NCI-H2081 (cell line): ENCODE measurements at places on chromosomes 11 and 22.

GRCh38 chr22:47736186-47737034 is 974.0 kb downstream of the TBC1D22A start:
- no peak for DNase-seq

- DNase-seq, result no peak
These were observed 235.2 kb upstream of the B3GAT1 start for GRCh38 chr11:134647066-134647743.

DNA sequence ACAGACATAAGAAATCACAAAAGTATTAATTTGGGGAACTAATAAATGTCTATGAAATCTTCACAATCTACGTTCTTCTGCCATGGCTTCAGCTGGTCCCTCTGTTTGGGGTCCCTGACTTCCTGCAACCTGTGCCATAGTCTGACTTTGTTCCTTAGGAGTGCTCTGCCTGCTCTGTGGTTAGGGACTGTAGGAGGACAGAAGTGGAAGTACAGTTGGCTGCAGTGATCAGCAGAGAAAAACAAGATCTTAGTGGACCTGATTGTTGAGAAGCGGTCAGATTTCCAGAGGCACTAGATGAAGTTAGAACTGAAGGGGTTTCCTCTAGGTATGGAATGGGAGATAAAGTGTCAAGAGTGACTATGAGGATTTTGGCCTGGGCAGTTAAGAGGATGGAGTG is 80.6 kb downstream of the PPP6R3 start:
- DNase-seq, result no peak

GRCh38 chr11:67652965-67653845 is 2.7 kb upstream of the ACY3 start:
- DNase-seq, result no peak

GRCh38 chr22:21632237-21632895 is at the start of gene CCDC116:
Gene CCDC116 (plus strand): TSS chr22:21632760. CDS start chr22:21633182, 422 bp downstream.
- no peak for DNase-seq

DNA sequence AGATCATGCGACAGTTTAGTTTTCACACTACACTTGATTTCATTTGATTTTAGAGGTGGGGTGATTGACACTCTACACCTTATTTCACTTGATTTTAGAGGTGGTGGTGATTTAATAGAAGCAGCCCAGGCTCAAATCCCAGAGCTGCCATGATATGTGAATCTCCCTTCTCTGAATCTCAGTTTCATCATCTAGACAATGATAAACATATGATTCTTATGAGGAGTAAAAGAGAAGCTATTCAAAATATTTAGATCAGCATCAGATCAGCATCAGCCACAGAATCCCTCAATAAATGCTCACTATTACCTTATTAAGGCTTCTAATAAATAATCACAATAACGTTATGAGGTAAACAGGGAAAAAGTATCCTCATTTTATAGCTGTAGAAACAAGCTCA is 98.8 kb downstream of the MSANTD4 start:
- no peak for DNase-seq

GRCh38 chr11:118703563-118704106 is 24.2 kb upstream of the TREH start:
- no peak for DNase-seq

DNA sequence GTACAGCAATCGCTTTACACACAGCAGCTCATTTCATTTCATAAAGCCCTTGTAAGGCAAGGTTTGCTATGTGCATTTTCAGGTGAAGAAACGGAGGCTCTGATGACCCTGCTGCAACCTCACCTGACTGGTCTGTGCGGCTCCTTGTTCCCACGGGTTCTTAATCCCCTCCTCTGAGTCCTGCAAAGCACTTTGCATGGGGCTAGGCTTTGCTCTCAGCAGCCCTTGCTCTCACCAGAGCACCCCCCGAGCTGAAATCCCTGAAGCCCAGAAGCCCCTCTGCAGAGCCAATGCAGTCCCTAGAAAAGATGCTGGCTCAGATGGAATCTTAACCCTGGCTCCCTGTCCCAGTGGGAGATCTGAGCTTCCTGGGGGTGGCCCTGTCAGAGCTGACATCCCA is 11.0 kb upstream of the APOL6 start:
- no peak for DNase-seq

GRCh38 chr11:79050786-79051185 is 390.0 kb downstream of the TENM4 start:
- DNase-seq, result no peak

DNA sequence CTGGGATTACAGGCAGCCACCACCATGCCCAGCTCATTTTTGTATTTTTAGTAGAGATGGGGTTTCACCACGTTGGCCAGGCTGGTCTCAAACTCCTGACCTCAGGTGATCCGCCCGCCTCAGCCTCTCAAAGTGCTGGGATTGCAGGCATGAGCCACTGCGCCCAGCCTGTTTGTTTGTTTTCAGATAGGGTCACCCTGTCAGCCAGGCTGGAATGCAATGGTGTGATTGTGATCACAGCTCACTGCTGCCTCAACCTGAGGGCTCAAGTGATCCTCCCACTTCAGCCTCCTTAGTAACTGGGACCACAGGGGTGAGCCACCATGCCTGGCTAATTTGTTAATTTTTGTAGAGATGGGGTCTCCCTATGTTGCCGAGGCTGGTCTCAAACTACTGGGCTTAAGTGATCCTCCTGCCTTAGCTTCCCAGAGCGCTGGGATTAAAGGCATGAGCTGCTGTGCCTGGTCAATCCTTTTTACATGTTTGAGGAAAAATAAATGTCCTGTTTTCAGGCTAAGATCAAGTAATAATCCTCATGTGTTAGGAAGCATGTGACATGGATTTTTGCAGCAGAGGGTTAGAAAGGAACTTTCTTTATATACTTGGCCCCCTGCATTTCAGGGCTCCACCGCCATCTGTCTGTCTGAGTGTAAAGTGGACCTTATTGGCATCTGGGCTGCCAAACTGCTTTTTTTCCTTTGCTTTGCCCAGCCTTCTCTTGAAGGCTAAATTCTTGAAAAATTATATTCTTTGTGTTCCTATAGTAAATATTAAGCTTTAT is 4.8 kb upstream of the SLC3A2 start:
- no peak for DNase-seq

DNA sequence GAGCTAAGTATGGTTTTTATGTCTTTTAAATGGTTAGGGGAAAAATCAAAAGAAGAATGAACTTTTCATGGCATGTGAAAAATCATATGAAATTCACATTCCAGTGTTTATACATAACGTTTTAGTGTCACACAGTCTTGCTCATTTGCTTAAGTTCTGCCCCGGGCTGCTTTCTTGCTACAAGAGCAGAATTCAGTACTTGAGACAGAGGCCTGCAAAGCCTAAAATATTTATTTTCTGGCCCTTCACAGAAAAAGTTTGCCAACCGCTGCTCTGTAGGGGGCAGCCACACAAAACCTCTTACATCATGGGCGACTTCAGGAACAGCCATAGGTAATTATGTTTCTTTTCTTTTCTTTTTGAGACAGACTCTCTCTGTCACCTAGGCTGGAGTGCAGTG is 1.0 kb upstream of the ATG2A start:
- no peak for DNase-seq

- DNase-seq, result peak; percentile 65
These were observed 25.2 kb downstream of the FAM76B start for GRCh38 chr11:95764267-95764898.

GRCh38 chr11:66251809-66252208 is 16.6 kb upstream of the RAB1B start:
- DNase-seq, result no peak

DNA sequence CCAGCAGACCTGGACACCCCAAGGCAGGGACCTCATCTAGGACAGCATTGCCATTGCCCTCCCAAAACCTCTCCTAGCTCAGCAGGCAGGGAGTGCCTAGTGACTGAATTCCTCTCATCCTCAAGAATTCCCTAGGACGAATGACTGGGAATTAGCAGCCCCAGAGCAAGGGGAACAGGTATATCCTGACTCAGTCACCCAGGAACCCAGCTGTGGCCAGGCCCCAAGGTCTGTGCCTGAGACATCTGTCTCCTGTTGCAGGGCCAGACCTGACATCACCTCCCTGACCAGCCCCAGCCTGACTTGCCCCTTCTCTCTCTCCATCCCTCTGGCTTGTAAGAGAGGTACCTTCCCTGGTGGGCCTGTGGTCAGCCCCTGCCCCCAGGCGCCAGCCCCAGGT is 39.0 kb upstream of the SUSD2 start:
- DNase-seq, result no peak

GRCh38 chr11:88583251-88583650 is 245.7 kb upstream of the CTSC start:
- no peak for DNase-seq

- no peak for DNase-seq
These were observed 82.3 kb downstream of the RASSF10 start for GRCh38 chr11:13091373-13091772.

DNA sequence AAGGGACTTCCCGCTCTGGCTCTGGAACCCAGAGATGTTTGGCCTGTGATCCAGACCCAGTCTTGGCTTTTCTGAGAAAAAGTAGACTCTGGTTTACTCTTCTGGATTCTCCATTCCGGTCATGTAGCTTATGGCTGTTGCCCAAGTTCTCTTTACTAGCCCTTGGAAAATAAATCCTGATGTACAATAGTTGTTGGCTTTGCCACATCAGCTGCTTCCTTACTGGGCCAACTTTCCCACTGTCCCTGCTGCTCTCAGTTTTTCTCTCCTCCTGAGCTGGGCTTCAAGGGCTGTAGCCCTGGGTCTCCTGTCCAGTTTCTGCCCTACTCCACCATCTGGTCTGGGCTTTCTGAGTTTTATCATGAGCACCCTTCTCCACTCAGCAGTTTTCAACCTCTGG is 12.5 kb downstream of the PATZ1 start:
- no peak for DNase-seq

- DNase-seq, result no peak
These were observed 171.0 kb upstream of the ARHGAP20 start for GRCh38 chr11:110883256-110883655.

DNA sequence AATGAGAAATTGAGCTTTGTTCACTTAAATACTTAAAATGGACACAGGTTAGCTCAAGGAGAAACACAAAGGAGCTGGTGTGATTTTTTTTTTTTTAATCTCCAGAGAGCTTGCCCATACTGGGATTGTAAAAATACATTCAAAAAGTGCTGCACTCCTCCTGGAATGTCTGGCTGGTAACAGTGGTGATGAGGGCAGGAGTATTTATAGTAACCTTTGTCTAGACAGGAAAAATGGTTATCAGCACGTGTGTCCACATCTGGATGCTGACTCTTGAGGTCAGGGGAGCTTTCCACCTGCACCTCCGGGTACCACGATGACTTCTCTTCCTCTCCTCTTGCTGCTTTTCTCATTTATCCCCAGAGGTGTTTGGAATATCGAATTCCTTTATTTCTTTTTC is 30.1 kb downstream of the EXT2 start:
- no peak for DNase-seq

DNA sequence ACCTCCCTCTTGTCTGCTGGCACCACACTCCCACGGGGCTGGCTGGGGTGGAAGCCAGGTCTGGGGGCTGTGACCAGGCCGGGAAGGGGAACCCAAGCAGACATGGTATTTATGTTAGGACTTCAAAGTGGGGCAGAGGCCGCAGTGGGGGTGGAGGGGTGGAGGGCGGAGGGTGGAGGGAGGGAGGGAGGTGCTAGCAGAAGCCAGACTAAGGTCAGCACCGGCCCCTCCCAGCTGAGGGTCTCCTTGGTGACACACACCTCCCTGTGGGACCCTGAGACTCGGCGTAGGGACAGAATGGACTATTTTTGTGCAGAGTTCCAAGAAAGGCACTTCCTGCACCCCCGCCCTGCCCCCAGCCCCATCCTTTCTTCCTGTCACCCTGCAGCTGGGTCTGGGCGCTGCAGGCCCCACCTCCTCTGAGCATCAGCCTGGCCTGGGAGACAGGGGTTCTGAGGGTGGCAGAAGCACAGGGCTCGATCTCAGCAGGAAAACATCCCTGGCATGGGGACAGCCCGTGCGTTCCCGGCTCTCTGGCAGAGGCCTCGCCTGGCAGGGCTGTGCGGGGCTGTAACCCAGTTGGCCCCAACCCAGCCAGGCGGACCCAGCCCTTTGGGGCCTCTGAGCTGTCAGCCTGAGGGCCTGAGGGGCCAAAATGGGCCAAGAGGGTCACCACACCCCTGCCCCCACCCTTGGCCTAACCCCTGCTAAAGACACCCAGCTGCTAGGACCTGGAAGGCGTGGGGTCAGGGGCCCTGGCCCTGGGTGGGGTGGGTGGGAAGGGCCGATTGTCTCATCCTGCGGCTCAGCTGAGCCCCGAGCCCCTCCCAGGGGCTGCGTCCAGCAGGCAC is 9.6 kb upstream of the CD248 start:
- no peak for DNase-seq

GRCh38 chr11:65357856-65358356 is 3.4 kb downstream of the TIGD3 start:
- DNase-seq, result no peak

DNA sequence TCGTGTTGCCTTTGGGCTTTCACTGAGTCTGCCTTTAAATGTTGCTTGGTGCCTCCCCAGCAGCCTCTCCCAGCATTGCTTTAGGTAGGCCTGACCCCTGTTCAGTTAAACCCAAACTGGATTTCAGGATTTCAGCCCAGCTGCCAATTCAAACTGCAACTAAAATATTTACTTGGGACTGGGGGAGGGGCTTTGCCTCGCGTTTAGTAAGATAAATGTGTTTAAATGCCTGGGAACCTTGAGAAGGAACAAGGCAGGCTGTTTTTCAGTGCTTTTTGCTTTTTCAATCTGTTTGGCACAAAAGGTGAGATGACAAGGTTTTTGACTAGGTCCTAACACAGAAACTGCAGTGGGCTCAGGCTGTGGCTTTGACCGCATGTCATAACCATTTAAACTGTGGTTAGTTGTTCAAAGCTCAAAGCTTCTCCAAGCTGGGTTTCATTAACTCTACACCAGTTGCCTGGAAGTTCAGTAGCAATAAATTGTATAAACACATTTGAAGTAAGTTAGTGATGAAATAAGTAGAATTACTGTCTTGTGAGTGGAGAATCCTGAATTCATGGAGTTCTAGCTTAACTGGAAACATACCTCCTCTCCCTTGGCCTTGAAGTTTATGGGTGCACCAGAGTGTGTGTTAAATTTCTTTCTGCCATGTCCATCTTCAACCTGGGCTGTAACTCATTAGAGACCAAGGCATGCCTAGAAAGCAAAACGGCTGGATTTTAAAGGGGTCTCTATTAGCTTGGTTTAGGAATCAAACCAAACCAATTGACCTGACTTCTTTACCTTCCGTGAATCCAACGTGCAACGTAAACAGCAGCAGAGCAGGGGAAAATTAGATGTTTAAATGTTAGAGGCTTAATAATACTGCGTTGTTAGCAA is 3.6 kb downstream of the PKNOX2 start:
- DNase-seq, result no peak

GRCh38 chr22:32444068-32444467 is 20.2 kb downstream of the BPIFC start:
- DNase-seq, result no peak

- DNase-seq, result no peak
These were observed 39.9 kb upstream of the PHF21A start for GRCh38 chr11:46161201-46161600.

- DNase-seq, result no peak
These were observed 101.1 kb upstream of the APOA1 start for GRCh38 chr11:116938471-116939070.
